Activated CD8-positive, alpha-beta memory T cell treated with anti-CD3 and anti-CD28 coated beads for 4 hours (primary cell): ENCODE measurements at places on chromosomes 3 and 15.

- peak; percentile 83 for DNase-seq
Observed at GRCh38 chr15:64153480-64154367, 2.2 kb downstream of the SNX22 start.

DNA sequence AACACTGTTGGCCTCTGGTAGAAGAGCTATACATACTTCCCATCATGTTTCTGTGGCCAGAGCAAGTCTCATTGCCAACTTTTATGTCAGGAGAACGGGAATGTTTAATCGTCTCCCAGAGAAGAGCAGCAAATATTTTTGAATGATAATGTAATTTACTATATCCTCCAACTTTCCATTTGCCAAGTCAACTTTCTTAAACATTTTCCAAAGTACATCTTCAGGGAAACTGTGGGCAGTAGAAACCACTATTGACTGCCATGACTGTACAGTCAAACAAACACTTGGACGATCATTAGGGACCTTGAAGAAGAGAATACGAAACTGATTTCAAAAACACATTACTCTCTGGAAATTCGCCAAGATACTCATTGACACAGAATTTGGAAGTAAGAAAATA, 201.5 kb downstream of the GABRB3 start:
- DNase-seq = no peak

- DNase-seq = no peak
Observed at GRCh38 chr3:99366663-99367429, 271.5 kb upstream of the COL8A1 start.

- no peak for DNase-seq
Observed at GRCh38 chr15:68367226-68367625, 64.7 kb downstream of the ITGA11 start.

- no peak for DNase-seq
Observed at GRCh38 chr3:127250032-127250431, 37.8 kb downstream of the PRR20G start.

DNA sequence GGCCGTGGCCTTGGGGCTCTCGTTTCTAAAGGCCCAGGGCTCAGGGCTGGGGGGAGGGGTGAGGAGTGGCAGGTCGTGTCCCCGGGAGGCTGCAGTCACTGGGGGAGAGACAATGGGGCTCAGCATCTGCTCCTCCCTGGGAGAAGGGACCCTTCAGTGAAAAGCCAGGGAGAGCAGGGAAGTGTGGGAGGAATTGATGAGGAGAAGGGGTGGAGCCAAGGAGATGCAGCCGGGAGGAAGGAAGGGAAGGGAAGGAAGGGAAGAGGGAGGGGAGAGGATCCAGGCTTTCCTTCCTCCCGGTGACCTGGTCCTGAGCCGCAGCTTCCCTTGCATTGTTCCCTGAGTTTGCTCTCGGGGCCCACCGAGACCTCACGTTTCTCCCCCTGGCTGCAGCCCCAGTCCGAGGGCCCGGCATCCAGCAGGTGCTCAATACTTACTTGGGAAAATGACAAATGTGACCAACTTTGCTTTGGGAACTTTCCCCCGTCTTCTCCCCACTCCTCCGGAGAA, 1.4 kb upstream of the ZNF710 start:
- DNase-seq = no peak

DNA sequence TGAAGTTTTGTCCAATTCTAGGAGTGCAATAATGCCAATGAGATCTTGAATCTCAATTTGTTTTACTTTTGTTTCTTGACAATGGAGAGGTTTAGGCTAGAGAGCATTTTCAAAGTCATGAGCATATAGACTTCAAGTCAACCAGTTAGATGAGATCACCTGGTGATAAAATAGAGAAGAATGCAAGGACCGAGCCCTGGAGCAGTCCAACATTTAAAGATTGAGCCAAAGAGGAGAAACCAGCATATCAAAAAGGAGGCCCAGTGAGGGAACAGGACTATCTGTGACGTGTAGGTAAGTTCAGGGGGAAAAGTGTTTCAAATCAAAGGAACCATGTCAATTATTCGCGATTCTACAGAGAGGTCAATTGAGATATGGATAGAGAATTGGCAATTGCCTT, 1.7 kb upstream of the PIAS1 start:
- DNase-seq = no peak

DNA sequence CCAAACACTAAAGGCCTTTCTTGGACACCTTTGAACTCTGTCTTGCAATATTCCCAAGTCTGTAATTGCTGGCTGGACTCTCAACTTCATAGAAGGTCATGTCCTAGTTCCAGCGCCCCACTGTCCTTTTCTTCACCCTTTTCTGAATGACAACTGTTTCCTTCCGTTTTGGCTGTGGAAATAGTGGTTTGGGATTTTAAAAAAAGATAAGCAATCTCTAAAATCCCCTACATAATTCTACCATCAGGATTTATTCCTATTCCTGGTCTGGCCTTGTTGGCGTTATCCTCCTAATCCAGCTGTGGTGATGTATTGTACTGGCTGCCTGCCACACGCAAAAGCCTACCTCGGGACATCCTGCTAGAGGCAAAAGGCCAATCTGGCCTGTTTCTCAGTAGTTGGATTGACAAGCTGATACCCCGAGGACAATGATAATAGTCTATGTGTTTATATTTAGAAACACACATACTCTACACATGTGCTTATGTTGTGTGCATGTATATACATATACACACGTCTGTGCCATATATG, 440.3 kb upstream of the DPH6 start:
- no peak for DNase-seq

DNA sequence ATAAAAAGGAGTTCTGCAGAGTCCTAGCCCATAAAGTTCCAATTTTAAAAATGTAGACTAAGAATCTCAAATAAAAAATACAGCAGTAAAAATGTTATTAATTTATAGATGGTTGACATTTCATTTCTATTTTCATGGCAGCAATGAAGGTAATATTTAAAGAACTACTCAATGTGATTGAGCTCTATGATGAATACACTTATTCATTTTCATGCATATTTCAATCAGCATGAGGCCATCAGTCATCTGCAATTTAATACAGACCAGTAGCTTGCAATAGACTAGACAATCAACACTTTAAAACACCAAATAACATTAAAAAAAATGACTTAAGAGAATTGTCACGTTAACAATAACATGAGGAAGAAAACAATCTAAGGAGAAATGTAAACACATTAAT, 1295.8 kb upstream of the ALCAM start:
- no peak for DNase-seq

GRCh38 chr3:177906578-177907229, 629.5 kb upstream of the KCNMB2 start:
- DNase-seq = no peak

GRCh38 chr3:187694801-187695200, 7.6 kb downstream of the RTP2 start:
- DNase-seq = no peak

GRCh38 chr3:180018543-180018942, 18.2 kb downstream of the PEX5L start:
- DNase-seq = no peak

- no peak for DNase-seq
Observed at GRCh38 chr3:775178-775880, 317.5 kb upstream of the CNTN6 start.

DNA sequence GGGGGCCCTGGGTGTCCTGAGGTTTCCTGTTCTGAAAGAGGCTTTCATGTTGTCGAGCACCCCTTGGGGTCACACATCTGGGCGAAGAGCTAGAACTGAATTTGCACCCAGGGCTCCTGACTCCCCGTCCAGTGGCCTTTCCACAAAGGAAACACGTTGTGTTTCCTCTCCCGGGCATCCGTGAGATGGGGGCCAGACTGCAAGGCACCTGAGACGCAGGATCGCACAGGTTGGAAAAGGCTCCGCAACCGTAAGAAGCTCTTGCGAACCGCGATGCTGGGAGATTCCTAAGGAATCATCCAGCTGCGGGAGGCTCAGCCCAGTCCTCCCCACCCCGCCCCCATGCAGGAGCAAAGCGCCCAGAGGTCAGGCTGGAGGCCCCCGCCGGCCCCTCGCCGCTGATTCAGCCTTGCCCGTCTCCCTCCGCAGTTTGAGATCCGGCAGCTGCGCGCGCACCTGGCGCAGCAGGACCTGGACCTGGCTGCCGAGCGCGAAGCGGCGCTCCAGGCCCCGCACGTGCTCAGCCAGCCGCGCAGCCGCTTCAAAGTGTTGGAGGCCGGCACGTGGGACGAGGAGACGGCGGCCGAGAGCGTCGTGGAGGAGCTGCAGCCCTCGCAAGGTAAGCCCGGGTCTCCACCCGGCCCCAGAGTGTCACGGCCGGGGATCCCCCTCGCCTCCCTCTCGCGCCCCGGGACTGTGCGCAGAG, 119.6 kb downstream of the ETFA start:
- DNase-seq = no peak

GRCh38 chr3:50126287-50127211, 28.6 kb upstream of the SEMA3F start:
- DNase-seq = no peak

- no peak for DNase-seq
Observed at GRCh38 chr3:72855001-72855400, 6.8 kb upstream of the SHQ1 start.

DNA sequence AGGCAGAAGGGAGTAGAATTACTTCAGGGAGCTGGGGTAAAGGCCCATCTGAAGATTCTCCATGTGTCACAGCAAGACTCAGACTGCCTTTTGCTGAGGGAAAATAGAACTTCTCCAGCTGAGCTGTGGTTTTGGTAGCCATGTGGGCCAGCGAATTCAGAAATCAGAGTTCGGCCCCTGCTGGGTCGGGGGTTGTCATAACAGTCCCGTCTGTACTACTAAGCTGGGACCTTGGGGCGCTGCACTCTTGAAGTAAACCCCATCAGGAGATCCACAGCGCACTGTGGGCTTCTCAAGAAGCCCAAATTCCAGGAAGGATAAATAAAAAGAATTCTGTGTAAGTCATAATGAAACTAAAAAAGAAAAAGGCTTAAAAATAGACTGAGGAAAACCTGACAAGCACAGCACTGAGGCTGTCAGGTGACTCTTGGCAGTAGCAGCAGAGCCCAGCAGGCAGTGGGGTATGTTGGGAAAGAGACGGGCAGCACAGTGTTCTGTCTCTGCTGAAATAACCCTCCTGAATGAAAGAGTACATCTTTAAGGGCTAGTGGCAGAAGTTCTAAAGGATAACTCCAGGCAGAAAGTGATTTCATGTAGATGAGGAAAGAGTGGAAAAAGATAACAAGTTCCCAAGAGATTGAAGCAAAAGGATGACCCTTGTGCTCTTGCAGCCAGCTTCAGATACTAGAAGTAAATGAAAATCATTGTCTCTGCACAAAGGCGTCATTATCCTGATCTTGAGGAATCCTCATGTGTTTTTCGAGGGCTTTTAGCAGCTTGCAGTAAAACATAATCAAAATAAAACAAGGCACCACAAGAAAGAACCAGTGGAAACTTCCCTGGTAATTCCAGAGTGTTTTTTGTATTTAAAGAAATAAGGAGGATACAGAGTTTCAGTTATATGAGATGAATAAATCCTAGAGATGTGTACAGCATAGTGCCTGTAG, 74.5 kb downstream of the RAB7A start:
- no peak for DNase-seq

GRCh38 chr3:105369500-105370371, 3.0 kb downstream of the ALCAM start:
- no peak for DNase-seq

GRCh38 chr15:81376231-81376630, 2.2 kb upstream of the TMC3 start:
- no peak for DNase-seq

GRCh38 chr3:79478620-79479019, 289.2 kb downstream of the ROBO1 start:
- no peak for DNase-seq

DNA sequence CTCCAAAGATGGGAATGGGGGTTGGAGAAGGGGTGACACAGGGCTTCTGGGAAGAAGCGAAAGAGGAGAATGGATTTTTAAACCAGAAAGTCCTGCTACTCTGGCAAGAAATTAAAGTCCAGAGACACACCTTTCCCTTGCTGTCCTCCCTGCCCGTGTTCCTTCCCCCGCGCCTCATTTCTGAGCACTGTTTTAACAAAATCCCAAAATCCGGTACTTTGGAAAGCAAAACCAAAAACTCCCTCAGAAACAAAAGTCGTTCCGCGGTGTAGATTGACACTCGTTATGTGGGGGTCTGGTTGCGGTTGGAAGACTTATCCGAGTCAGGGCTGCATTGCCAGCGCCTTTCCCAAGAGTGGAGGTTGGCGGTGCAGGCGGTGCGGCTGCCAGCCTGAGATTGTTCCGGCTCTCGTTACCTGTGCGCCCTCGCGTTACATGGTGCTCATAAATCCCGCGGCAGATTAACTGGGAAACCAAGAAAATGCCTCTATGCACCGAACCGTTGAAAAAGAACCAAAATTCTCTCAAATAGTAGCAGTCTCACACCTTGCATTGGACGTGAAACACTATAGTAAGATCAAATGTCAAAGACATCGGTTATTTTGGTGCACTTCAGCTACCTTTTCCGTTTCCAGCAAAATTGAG, 217.7 kb downstream of the MEIS2 start:
- DNase-seq = no peak

- peak; percentile 6 for DNase-seq
Observed at GRCh38 chr3:128322030-128323022, 144.4 kb downstream of the DNAJB8 start.

GRCh38 chr3:129449279-129450115, 9.5 kb downstream of the IFT122 start:
- no peak for DNase-seq

- no peak for DNase-seq
Observed at GRCh38 chr3:192727032-192727847, at the start of gene FGF12. FGF12 (minus strand) TSS chr3:192727541.

- DNase-seq = no peak
Observed at GRCh38 chr3:146594843-146595482, 10.2 kb downstream of the PLSCR5 start.
